ENCODE measurements at places on chromosomes 5 and 9.

DNA sequence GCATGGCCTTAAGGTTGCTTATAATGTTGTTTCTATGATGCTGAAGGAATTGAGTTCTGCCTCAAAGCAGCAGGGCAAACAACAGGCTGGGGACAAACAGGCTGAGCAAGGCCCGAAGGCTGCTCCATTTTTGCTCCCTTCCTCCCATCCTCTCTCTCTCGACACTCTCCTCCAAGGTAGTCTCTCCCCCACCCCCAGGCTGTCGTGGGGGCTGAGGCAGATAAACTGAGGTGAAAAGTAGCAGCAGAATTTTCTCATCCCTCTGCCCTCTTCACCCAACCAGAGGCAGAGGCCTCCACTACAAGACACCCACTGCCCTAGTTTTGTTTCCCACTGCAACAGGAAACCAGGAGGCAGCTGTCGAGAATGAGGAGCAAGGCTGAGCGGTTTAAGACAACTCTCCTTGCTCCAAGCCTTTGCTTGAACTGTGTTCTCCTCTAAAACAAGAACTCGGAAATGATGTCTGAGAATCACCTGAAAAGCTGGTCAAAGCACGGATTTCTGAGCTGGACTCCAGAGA, 13.5 kb upstream of the GNA14 start:
- DNase-seq: no peak

DNA sequence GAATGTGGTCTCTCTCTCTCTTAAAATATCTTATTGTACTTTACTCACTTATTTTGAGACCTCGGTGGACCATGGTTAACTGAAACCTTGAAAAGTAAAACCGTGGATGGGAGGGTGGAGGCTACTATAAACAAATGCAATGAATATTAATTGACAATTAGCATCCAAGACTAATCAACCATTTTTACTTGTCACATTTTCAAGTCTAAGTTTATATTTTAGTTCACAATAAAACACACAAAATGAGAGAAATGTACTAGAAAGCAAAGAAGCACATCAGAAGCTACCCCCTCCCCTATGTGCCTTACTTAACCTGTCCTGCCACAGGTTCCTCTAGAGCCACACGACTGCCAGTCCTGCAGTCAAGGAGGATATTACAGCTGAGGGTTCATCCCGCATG, 4.6 kb downstream of the ARL15 start:
- no peak for DNase-seq

- DNase-seq: no peak
Observed at GRCh38 chr9:26437056-26437711, 455.4 kb downstream of the CAAP1 start.

- no peak for DNase-seq
Observed at GRCh38 chr5:7192016-7192415, 203.9 kb upstream of the ADCY2 start.

DNA sequence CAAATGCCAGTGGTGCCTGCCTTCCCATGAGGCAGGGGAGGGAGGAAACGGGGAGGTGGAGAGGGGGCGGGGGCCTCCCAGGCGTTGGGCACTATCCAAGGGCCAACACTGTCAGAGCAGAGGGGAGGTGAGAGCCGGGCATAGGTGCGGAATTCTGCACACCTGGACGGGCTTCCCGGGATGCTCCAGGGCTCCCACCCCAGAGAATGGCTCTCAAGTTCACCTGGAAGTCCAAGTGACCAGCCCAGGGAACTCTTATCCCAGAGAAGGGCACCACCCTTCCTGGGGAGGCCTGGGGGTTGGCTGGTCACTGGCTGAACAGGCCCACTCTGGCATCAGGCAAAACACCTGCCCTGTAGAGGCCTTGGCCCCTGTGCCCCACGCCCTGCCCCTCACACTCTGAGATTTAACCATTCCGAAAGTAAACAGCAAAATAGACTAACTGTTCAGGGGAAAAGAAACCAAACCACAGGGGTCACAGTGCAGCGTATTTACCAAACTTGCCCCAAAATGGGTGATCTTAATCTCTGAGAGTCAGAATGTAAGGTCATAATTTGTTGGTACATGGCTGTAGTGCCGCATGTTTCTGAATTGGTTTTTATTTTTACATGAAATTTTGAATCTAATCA, 2.7 kb downstream of the CSF2 start:
- DNase-seq: no peak

DNA sequence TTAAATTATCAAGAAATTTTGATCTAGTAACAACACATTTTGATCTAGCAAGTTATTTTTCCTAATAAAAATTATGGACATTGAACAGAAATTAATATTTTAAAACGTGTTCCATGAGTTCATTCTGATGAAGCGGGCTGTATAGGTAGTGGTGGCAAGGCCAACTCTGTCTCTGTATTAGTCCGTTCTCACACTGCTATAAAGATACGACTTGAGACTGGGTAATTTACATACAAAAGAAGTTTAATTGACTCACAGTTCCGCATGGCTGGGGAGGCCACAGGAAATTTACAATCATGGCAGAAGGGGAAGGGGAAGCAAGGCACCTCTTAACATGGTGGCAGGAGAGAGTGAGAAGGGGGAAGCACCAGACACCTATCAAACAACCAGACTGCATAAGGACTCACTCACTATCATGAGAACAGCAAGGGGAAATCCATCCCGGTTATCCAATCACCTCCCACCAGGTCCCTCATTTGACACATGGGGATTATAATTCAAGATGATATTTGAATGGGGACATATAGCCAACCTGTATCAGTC, 61.2 kb downstream of the TMEM232 start:
- DNase-seq: no peak

DNA sequence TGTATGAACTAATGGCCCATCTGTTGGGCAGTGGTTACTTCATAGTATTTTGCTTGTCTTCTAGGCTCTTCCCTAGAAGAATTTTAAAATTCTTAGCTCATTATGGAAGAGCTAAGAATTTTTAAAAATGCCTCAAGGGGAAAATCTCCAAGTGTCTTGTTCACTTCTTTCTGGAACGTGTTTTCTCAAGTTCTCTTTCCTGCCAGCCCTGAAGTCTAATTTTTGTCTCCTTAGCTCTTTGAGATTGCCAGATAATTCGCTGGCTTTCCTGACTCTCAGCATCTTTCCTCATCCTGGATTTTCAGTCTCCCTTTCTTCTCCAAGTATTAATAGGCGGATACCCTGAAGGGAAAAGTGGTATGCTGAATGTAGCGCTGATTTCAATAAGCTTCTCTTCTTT, 395.4 kb downstream of the ARRDC3 start:
- no peak for DNase-seq

DNA sequence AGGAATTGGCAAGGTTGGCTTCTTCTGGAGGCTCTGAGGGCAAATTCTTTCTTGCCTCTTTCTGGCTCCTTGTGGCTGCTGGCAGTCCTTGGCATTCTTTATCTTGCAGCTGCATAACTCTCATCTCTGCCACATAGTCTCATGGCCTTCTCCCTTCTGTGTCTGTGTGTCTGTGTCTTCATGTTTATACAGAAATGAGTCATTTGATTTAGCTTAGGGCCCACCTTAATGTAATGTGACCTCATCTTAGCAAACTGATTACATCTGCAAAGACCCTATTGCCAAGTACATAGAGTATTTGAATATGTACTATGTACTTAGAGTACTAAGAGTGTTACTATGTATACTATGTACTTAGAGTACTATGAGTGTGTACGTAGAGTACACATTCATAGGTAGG, 122.5 kb downstream of the RFK start:
- no peak for DNase-seq

GRCh38 chr9:110900456-110900855, 137.8 kb downstream of the LPAR1 start:
- no peak for DNase-seq

GRCh38 chr9:16869882-16870595, 431 bp downstream of the BNC2 start:
- DNase-seq: no peak

DNA sequence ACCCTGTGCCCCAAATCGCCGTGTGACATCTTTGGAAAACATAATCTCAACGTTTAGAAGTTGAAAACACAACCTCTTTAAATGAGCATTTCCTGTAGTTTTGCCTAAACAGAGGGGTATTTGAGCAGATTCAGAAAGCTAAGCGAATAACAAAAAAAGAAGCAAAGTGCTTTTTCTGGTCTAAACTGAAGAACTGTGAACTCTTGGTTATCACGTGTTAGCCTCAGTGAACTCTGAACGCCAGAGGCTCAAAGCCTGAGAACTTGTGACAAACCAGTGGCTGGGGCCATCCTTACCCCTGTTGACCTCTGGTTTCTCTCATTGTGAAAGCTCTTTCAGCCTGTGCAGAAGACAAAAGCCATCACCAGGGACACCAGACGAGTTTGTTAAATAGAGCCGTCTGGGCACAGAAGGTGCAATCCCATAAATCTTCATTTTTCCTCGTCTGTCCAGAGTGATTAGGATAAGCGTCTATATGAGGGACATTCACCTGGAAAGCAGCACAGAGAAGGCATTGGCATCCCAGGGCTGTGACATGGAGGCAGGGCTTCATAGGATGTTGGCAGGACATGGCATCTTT, 61.4 kb upstream of the ICE1 start:
- DNase-seq: no peak

DNA sequence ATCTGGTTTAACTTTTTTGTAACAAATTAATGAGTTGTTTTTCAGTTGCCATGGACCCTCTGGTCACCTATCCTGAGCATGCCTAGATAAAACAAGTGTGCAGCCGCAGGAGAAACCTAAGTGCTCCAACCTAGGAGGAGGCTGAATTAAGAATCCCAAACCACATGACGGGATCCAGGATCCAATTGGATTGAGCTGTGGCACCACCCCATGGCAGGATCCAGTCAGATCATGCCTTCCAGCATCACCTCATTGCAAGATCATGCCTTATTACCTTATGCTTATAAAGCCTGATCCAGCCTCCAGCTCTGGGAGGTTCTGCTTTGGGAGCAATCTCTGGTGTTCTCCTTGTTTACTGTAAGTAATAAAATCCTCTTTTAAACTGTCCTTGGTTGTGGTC, 662.0 kb downstream of the TLR4 start:
- no peak for DNase-seq

DNA sequence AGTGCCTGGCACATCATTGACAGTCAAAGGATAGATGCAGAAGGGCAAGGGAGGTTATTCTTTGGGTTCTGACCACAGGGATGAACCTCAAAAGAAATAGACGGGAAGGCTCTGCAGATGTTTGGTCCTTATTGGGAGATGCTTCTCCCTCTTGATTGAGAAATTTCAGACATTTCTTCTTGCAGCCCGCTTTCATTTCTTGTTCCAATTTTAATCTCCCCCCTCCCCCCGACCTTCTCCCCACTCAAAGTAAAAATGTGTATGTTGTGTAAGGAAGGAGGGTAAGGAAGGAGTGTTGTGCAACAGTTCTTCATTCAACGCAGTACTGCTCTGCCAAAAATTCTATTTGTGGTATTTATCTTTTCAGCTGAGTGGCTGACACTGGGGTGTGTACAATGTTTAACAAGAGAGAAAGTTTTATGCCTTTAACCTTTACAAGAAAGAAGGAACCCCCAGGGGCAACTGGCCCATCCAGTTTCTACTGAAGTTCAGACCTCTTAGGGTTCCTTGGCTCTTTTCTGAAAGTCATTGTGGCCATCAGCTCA, 46.3 kb upstream of the TNFSF15 start:
- DNase-seq: peak; percentile 71

GRCh38 chr9:13555516-13555915, 276.0 kb upstream of the MPDZ start:
- DNase-seq: no peak

GRCh38 chr5:151456321-151456940, 9.0 kb downstream of the SLC36A1 start:
- DNase-seq: no peak

- peak; percentile 57 for DNase-seq
Observed at GRCh38 chr5:124902097-124902821, 155.8 kb upstream of the ZNF608 start.

DNA sequence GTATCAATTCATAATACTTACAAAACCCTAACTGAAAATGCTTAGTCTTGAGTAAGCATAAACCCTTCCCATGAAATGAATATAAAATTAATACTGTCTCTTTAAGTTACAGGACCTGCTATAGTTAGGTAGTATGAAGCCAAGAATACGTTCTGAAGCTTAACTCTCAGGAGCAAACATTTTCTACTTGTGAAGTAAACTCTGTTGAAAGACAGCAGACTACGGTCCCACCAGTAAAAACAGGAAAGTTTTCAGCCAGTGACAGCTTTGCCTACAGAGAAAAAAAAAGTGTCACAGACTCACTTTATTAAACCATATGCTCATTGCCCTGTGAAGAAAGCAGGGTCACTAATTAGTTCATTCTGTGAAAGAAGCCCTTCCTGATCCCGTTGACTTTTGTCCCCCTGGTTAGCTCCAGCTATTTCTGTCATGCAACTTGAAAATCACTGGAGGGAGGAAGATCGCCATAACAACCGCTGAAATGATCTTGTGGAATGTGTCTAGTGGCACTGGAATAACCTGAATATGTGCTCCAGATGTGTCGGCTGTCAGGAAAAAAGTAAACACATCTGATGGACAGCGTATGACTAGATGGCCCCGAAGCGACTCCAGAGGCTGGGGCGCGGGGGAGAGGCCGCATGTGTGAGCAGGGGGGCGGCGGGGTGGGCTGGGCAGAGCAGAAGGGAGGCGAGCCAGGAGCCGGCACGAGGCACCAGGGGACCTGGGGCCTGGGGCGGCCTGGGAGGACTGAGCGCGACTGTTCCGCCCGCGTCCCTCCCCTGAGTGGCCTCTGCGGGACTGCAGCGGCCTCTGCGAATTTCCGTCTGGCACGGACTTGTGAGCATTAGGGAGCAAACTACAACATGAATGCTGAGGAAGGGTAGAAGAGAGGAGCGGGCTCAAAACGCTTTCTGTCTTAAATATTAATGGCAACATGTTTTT, 41.9 kb downstream of the BNC2 start:
- no peak for DNase-seq
